ENCODE measurements at places on chromosomes 11 and 22.

- no peak for DNase-seq
Observed at GRCh38 chr22:24002851-24003250, 2.4 kb downstream of the GSTT4 start.

DNA sequence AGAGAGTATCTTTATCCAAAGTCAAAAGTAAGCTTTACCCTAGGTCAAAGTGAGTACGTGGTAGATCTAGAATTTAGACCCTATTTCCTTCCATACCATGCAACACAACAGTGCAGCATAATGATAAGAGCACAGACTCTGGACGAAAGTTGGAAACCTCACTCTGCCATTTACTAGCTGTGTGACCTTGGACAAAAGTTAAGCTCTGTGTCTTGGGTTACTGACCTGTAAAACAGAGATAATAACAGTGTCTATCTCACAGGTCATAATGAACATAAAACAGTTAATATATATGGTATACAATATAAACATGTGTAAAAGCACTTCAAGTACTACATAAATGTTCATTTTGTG is 13.6 kb upstream of the CHRNA10 start:
- DNase-seq: no peak

- DNase-seq: no peak
Observed at GRCh38 chr22:21759646-21760376, 24.2 kb upstream of the YPEL1 start.

- no peak for DNase-seq
Observed at GRCh38 chr11:117855186-117855845, 21.1 kb downstream of the FXYD6 start.

- no peak for DNase-seq
Observed at GRCh38 chr11:56333156-56333555, 12.7 kb upstream of the OR8K1 start.

- no peak for DNase-seq
Observed at GRCh38 chr11:104206936-104207335, 43.0 kb upstream of the PDGFD start.

- no peak for DNase-seq
Observed at GRCh38 chr11:16964501-16964900, 49.7 kb downstream of the PLEKHA7 start.

DNA sequence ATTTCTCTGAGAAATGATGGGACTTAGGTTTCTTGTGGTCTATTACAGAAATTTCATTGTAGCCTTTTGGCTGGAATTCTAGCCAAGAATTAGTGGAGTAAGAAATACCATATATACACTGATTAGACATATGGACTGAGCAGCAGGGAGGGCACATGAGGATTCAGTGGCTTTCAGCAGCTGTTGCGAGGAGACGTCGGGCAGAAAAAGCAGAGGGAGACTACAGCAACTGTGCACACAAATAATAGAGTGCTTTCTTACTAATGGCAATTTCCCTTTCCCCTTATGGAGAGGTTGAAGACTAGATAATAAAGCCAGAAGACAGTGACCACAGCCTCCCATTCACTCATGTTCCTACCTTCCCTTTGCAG is 35.4 kb upstream of the CCDC34 start:
- DNase-seq: no peak

DNA sequence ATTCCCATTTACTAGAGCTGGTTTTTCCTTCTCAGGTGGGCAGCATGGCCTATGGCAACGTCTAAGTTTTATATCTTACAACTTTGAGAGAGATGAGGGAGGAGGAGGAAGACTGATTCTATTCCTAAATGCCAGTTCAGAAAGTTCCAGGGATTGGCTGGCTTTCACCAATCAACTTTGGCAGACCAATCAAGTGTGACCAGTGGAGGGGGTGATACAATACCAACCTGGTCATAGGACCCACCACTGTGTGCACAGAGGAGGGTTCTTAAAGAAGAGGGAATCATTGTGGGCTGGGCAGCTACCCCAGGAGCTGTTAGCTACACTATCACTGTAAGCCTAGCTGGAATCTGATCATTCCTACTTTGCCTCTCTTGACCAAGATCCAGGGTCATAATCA is 8.1 kb downstream of the DIXDC1 start:
- no peak for DNase-seq

GRCh38 chr11:57100638-57101331 is 81.0 kb upstream of the LRRC55 start:
- DNase-seq: no peak

DNA sequence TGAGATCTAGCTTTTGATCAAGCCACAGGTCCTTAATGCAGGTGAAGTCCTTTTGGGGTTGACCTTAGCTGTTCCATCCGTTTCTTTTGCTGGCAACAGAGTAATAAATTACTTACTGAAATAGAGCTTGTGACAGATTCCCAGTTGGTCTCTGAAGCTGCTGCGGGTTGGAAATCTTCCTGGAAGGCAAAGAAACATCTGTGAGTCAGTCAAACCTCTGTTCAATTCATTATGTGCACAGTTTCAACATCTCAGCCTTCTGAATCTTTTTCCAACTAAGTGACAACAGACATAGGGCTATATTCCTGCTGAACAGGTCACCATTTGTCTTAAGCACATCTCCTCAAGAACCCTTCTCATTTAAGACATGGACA is 88.9 kb upstream of the DDI1 start:
- no peak for DNase-seq

GRCh38 chr22:35884529-35884928 is 144.1 kb downstream of the RBFOX2 start:
- DNase-seq: no peak

GRCh38 chr11:57900320-57900719 is 123.4 kb upstream of the OR9Q1 start:
- DNase-seq: no peak

DNA sequence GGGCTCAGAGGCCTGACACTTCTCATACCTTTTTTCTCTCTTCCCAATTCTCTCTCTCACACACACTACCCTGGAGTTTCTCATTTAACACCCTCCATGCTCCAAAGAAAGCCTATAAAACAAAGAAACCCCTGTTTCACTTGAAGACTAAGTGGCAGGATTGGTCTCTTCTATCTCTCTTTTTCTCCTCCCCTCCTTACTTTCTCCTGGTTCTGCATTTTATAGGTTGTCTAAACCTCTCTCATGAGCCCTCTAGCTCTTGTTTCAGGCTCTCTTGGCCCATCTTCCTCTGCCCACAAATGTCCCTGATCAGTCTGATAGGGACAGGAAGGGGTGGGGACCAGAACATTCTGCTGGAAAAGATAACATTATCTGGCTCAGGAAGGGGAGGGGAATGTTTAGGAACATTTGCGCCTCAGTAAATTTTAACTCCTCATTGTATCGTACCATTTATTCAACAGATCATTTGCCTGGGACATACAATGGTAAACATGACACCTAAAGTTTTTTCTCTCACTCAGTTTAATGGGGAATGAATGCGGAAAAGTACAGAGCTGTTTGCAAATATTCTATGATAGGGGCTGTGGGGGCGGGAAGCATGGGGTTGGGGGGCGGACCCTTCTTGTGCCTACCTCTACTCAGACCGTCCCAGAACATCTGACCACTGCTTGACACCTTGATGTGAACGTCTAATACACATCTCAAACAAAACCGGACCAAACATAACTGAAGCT is 10.8 kb downstream of the CRYBA4 start:
- no peak for DNase-seq

GRCh38 chr11:124643605-124644425 is 21.2 kb downstream of the TBRG1 start:
- DNase-seq: no peak
